ENCODE measurements at places on chromosomes 4 and X.

- peaks cover 21% of the 10 kb centered on the region for H3K27me3 ChIP-seq
- H3K36me3 ChIP-seq: peaks cover 5% of the 10 kb centered on the region
- H3K27ac ChIP-seq: peak overlapping the region; percentile 91
- H3K4me3 ChIP-seq: peak overlapping the region; percentile 84
Observed at GRCh38 chrX:49925176-49925575, 2.8 kb downstream of the CLCN5 start.

GRCh38 chr4:144411700-144412099, 234.3 kb upstream of the HHIP start:
- no peaks in the 10 kb centered on the region for H3K27me3 ChIP-seq
- H3K36me3 ChIP-seq: no peaks in the 10 kb centered on the region
- DNase-seq: no peak
- no peak overlapping the region for H3K4me3 ChIP-seq

DNA sequence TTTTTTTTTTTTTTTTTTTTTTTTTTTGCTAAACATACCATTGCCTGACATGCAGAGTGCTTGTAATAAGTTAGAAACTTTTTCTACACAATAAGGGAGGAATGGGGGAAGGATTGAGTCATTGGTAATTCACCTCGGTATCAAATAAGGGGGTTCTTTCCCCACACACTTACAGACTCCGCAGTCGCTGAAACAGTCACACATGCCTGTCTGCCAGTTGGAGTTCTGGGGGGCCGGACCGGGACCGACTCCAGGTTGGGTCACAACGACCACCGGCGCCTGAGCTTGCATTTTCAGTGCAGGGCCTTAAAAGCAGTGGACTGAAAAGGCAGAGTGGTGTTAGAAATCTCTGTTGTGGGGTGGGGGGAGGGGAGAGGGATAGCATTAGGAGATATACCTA, 6.9 kb downstream of the PLAC8 start:
- DNase-seq: no peak
- no peak overlapping the region for H3K4me3 ChIP-seq
- H3K27me3 ChIP-seq: peaks cover 8% of the 10 kb centered on the region
- H3K4me1 ChIP-seq: peaks cover 8% of the 10 kb centered on the region
- H3K27ac ChIP-seq: no peak overlapping the region

- no peaks in the 10 kb centered on the region for H3K4me1 ChIP-seq
- no peaks in the 10 kb centered on the region for H3K27me3 ChIP-seq
- H3K36me3 ChIP-seq: no peaks in the 10 kb centered on the region
- H3K27ac ChIP-seq: no peak overlapping the region
- H3K4me3 ChIP-seq: no peak overlapping the region
Observed at GRCh38 chr4:22029803-22030202, 81.2 kb upstream of the KCNIP4 start.

DNA sequence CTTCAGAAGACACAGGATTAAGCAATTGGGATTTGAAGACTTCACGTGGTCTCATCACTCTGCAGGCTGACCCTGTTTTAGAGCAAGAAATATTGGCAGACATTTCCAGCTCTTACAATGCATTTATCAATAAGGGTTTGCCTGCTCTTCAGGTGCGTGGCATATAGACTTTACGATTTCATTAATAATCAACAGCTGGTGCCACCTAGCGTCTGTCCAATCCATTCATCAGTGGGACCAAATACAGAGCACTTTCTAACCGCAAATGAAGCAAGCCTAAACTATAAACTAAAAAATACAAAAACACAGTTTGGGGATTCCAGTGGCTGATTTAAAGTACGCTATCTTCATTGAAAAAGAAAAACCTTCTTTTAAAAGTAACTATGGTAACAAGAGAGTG, 125.4 kb upstream of the DMD start:
- no peaks in the 10 kb centered on the region for H3K36me3 ChIP-seq
- no peaks in the 10 kb centered on the region for H3K27me3 ChIP-seq
- no peaks in the 10 kb centered on the region for H3K4me1 ChIP-seq
- DNase-seq: peak; percentile 43
- H3K4me3 ChIP-seq: no peak overlapping the region

DNA sequence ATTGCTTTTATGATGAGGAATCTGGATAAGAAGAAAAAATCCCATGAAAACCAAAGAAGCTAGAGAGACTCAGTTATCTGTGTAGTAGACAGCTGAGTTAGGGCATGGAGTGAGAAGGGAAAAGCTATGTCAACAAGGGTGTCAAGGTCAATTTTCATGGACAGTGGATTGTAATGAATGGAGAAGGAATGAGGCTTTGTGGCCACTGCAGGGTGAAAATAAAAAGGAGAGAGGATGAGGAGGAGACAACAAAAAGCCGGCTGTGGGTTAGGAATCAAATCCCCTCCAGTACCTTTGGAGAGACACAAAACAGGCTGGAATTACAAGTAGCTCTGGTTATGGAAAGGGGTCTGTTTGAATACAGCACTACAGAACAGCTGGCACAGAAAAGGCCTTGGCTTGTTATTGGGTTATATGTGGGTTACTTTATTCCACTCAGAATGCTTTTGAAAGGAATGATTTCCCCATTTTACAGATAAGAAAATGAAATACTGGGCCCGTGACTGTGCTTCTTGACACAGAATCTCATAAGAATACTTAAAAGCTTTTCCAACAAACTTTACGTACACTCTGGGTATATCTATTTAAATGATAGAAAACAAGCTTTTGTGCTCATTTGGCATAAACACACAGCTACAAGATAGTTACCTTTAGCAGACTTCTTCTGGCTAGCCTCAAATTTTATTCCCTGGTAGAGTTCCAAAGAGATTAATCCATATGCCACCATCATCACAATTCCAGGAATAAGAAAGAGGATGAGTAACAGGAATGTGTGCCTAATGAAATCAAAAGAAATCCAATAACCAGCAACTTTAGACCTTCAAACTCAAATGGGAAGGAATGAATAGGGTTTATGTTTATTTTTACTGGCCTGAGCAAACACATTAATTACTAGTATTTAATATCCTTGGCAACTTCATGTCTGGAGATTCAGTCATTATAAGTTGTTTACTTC, 7.5 kb downstream of the CCKAR start:
- H3K27me3 ChIP-seq: no peaks in the 10 kb centered on the region
- peaks cover 7% of the 10 kb centered on the region for H3K4me1 ChIP-seq
- H3K27ac ChIP-seq: no peak overlapping the region
- no peak overlapping the region for H3K4me3 ChIP-seq

- peaks cover 8% of the 10 kb centered on the region for H3K36me3 ChIP-seq
- H3K27ac ChIP-seq: no peak overlapping the region
- H3K4me3 ChIP-seq: no peak overlapping the region
- no peaks in the 10 kb centered on the region for H3K4me1 ChIP-seq
- no peaks in the 10 kb centered on the region for H3K27me3 ChIP-seq
Observed at GRCh38 chr4:48896845-48897244, 9.7 kb downstream of the OCIAD2 start.

GRCh38 chrX:21153033-21153432, 221.2 kb upstream of the CNKSR2 start:
- DNase-seq: no peak
- no peaks in the 10 kb centered on the region for H3K36me3 ChIP-seq
- no peak overlapping the region for H3K4me3 ChIP-seq
- H3K4me1 ChIP-seq: no peaks in the 10 kb centered on the region
- H3K27ac ChIP-seq: peak overlapping the region; percentile 3

GRCh38 chr4:83252782-83253405, 31.7 kb downstream of the COQ2 start:
- no peak overlapping the region for H3K4me3 ChIP-seq
- no peaks in the 10 kb centered on the region for H3K27me3 ChIP-seq
- peak; percentile 61 for DNase-seq
- H3K27ac ChIP-seq: no peak overlapping the region
- no peaks in the 10 kb centered on the region for H3K36me3 ChIP-seq

- peak; percentile 83 for DNase-seq
- H3K4me1 ChIP-seq: peaks cover 57% of the 10 kb centered on the region
- H3K4me3 ChIP-seq: no peak overlapping the region
- H3K27ac ChIP-seq: peak overlapping the region; percentile 54
- no peaks in the 10 kb centered on the region for H3K36me3 ChIP-seq
Observed at GRCh38 chr4:3304831-3305609, 12.2 kb downstream of the RGS12 start.

DNA sequence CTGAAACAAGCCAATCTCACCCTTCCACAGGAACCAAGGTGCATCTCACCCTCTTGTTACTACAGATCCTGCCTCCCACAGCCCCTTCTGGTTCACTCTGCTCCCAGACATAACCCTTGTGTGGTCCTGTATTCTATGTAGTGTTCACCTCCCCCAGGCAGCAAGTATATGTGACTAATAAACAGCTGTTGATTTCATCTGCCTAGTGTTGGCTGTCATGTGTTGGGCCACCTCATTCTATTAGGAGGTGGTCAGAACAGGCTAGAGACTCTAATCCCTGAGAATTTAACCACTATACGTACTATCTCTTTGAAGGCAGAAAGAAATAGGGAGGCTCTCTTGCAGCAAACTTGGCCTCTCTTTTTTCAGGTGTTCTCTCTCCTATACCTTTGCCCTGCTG, 134.3 kb upstream of the RPL34 start:
- no peaks in the 10 kb centered on the region for H3K36me3 ChIP-seq
- H3K4me1 ChIP-seq: no peaks in the 10 kb centered on the region
- DNase-seq: no peak
- H3K27ac ChIP-seq: no peak overlapping the region

DNA sequence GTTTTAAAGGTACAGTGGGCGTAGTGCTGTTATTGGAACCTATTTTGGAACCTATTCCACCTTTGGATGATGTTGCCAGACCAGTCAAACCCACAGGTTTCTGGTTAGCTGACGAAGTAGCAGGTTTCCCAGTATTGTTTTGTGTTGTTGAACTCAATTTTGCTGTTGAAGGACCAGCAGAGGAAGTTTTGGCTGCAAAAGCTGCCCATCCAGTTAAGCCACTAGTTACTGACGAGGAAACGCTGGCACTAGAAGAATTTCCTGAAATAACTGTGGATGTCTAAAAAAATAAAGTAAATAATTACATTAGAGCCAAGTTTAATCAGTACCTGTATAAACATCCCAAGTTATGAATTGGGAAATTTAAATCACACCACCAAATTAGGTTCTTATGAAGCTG, 25.5 kb downstream of the INTS12 start:
- H3K4me3 ChIP-seq: no peak overlapping the region
- no peak for DNase-seq
- no peak overlapping the region for H3K27ac ChIP-seq
- H3K27me3 ChIP-seq: no peaks in the 10 kb centered on the region
- H3K36me3 ChIP-seq: peaks cover 6% of the 10 kb centered on the region

DNA sequence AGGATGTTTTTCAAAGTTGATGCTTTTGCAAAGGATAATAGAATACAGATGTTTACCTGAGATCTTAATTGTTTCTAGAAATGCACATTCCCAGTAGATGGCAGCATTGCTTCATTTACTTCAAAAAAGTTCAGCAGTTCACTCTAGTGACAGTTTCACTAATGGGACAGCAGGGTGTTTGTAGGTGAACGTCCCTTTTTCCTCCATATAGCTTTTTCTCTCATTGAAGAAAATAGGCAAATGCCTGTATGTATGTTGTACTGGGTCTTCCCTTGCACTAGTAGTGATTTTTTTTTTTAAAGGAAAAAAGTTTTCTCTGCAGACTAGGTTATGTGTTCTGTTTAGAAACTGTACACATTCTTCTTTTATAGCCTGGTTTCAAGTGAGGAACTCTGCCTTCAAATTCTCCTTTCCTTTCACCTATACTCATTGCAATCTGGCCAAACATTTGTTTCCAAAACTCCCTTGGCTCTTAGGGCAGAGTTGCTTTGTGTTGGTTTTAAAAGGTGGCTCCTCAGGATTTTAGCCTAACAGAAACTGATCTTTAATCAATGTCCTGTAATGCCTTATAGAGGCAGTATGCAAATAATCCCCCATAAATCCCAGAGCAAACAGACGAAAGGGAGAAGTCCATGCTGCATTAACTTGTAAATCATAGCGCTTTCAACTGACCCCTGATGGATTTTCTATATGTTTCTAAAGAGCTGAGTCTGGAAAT, 86.3 kb downstream of the EGF start:
- no peak overlapping the region for H3K27ac ChIP-seq
- peak; percentile 75 for DNase-seq
- H3K36me3 ChIP-seq: no peaks in the 10 kb centered on the region
- peaks cover 2% of the 10 kb centered on the region for H3K27me3 ChIP-seq
- H3K4me3 ChIP-seq: no peak overlapping the region
- no peaks in the 10 kb centered on the region for H3K4me1 ChIP-seq

Measured in muscle of leg (tissue), 16 donors.